ENCODE measurements at places on chromosomes 1 and 21. TPM values are rescaled to one million over a fixed set of nuclear protein-coding genes. Genes with fewer than 3 reads are reported as not detected.

GRCh38 chr1:180947901-180948640 lies 35.4 kb downstream of the KIAA1614 start:
- no peak for DNase-seq

GRCh38 chr1:13593511-13594131 lies 10.0 kb downstream of the PDPN start:
- no peak for DNase-seq

GRCh38 chr1:6783936-6784559 lies 1.2 kb upstream of the CAMTA1 start:
- no peak for DNase-seq

- DNase-seq, result no peak
Measured at GRCh38 chr21:32523988-32524719, 61.2 kb downstream of the TCP10L start.

- DNase-seq, result peak; percentile 79
Measured at GRCh38 chr1:10960411-10961299, 51.8 kb upstream of the TARDBP start.

DNA sequence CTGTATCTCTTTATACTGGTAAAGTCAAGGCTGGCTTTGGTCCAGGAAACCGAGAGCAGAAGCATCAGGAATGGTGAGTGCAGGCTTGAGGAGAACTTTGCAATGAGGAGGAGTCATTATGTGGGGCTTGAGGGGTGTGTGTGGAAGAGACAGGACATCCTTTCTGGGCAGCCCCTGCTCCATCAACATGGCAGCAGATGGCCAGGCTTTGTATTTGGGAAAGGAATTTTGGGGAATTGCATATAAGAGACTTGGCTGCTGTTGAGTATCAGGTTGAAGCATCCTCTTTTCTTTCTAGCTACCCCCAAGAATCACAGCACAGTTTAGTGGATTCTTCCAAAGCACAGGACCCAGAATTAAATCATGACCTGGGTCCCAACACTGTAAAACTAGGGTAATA lies 33.4 kb downstream of the VTCN1 start:
- no peak for DNase-seq

DNA sequence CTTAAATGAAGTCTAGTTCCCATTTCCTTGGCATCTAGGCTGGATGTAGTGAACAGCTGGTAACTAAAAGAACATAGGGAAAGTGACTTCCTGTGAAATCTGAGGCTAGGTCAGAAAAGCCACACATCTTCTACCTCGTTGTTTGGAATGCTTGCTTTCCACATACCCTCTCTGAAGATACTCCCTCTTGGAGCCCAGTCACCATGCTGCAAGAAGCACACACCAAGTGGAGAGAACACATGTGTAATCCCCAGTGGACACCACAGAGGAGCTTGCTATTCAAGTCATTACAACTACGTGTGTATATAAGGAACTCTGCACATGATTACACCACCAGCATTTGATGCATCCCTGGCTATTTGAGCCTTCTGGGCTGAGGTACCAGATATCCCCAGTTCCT lies 125.9 kb downstream of the RGS21 start:
- DNase-seq, result no peak

- no peak for DNase-seq
Measured at GRCh38 chr21:35394634-35395369, 345.7 kb upstream of the RUNX1 start.

GRCh38 chr1:15177710-15178166 lies 24.2 kb downstream of the TMEM51 start:
- DNase-seq, result no peak

GRCh38 chr1:118925651-118926050 lies 62.5 kb downstream of the TBX15 start:
- no peak for DNase-seq

DNA sequence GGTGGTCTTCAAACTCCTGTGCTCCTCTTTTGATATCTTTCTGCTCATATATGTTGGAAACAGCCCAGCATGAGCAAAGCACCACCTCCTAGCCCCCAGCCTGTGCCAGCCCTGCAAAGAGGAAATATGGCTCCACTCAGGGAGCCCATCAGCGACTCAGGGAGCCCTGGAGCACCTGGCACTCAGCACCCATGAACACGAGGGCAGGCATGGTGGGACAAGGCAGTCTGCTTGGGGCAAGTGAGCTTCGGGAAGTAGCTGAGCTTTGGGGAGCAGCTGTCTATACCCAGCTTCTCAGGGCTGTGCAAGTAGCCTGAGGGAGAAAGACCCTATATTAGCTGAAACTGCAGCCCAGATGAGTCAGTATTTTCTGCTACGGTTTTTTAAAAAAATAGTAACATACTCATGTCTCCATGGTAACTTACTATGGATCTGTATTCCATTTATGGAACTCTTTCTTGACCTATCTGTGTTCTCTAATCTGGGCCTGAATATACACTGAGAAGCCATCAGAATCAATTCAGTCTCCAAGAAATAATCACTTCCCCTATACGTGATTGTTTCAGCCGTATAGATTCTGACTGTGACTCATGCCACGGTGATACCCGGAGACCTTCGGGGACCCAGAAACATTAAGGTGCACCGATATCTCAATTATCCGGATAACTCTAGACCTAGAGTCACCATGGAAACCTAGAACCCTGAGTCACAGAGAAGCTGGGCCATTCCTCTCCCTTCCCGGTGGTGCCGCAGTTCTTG lies 1.5 kb upstream of the ETS2 start:
- DNase-seq, result no peak

GRCh38 chr1:12166834-12167492 lies at the start of gene TNFRSF1B:
TSS of gene TNFRSF1B (plus strand) at chr1:12166991. CDS start at chr1:12167092, 101 bp downstream.
- peak; percentile 70 for DNase-seq

- DNase-seq, result no peak
Measured at GRCh38 chr1:231919239-231919885, 292.8 kb downstream of the DISC1 start.

DNA sequence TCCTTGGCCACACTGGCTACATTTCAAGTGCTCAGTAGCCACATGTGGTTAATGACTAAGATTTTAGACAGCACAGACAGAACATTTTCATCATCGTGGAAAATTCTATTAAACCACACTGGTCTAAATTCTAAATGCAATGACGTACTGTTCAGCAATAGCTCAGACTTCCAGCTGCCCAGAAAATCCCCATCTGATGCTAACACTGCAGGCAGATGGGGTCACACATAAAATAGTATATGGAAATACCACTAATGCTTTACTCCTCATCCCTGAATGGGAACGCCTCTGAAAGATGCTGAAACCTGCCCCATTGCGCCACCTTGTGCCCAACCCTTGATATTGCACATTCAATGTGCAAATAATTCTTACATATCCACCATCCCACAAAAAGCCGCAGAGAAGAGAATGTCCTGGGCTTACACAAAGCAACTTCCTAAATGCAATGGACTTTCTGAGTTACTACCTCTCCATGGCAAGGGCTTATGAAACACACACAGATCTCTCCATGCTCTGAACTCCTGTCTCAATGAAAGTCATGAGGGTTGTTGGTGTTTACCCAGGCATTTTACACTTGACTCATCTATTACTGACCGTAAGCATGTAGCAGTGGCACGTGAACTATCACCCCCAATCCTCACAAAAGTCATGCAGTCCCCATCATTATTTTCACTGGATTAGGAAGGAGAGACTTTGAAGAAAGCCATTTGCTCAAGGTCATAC lies 20.3 kb upstream of the SLC5A9 start:
- DNase-seq, result peak; percentile 48

GRCh38 chr1:25064465-25065240 lies 134.6 kb upstream of the RUNX3 start:
- DNase-seq, result peak; percentile 20

- DNase-seq, result peak; percentile 45
Measured at GRCh38 chr1:111334169-111334568, 43.5 kb downstream of the CHIA start.

DNA sequence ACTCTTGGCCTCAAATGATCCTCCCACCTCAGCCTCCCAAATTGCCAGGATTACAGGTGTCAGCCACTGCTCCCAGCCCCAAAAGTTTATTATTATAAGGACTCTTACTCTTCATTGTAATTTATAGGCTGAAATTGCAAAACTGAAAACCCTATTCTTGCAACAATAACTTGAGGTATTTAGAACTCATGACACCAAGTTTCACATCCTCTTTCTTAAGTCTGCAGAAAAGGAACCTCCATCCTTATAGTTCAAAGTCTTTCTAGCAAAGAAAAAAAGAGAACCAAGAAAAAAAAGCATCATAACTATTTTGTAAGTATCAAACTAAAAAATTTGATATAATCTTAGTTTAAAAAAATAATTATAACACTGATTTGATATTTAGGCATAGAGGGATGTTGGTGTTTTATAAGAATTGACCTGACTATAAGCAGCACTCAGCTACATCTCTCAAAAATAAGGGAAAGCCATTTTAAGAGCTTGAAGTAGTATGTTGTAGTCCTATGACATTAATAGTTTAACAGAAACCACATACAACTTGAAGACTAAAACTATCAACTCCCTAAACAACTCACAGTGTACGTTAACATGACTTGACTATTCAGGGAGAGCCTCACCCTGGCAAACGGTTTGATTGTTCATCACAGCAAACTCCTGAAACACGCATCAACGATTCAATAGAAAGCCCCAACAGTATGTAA lies 122.4 kb downstream of the AKT3 start:
- no peak for DNase-seq

- DNase-seq, result no peak
Measured at GRCh38 chr1:39652105-39652504, 12.7 kb upstream of the HEYL start.

GRCh38 chr1:161080441-161081405 lies 8.6 kb downstream of the NECTIN4 start:
- no peak for DNase-seq

DNA sequence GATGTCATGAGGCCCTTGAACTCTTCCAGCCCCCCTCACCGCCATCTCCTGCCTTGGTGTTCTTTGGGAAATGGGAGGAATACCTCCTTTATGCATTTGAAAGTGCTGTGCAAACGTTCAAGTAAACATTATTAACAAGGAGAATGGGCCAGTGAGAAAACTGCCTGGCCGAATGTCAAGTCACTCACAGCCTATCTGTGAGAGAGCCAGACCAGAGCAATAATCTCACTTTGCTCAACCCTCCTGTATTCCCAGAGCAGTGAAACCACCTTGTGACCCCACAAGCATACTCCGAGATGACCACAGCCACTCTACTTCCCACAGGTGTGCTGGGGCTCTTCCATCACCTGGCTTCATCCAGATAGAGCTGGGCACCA lies 5.2 kb downstream of the TAL1 start:
- no peak for DNase-seq

FTCD gene
- 0.40 TPM for total RNA-seq

TNNT2 gene
- not detected for total RNA-seq

TMCC2 gene
- 11.5 TPM for total RNA-seq

ESRRG gene
- not detected for total RNA-seq

OR2L13 gene
- not detected for total RNA-seq

OPTC gene
- total RNA-seq, result not detected

Data from activated T-cell treated with anti-CD3 and anti-CD28 coated beads, Interleukin-2, amount 50 U/mL, for 4 hours (primary cell).